Inflammatory macrophage (primary cell): ENCODE measurements at places on chromosomes 2 and 18.

- DNase-seq: no peak
These were observed 72.7 kb upstream of the UBE2E3 start for GRCh38 chr2:180907731-180908130.

GRCh38 chr2:16722677-16723076 is 57.0 kb upstream of the CYRIA start:
- DNase-seq: no peak

GRCh38 chr18:57149531-57149930 is 2.6 kb downstream of the BOD1L2 start:
- no peak for DNase-seq

DNA sequence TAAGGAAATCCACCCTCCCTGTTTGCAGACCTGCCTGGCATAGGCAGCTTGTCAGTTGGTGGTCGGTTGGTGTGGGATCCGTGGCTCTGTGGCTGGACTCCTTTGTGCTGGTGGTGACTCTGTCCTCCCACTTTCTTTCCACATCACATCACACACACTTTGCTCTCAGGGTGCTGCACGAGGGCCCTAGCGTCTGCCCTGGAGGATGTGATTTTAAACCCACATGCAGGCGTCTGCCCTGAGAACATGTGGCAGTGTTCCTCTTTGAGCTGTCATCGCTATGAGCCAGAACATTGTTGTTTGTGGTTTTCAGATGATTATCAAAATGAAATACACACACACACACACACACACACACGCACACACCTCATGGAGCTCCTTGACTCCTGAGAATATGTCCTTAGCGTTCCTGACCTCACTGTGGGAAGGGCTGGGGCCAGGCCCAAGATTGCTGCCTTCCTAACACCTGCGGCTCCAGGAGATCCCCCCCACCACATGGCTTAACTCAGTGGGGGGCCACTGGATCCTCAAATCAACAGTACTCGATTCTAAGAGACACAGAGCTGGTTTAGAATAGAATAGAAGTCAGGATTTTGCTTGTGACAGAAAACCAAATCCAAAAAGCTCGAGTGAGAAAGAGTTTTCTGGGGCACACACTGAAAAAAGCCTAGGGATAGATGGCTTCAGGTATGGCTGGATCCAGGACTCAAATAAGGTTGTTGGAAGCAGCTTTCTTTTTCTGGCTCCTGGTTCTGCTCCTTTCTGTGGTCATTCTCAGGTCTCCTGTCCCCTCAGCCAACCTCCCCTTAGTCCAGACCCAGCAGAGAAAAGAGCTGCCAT is 54.8 kb downstream of the RTP5 start:
- peak; percentile 12 for DNase-seq

DNA sequence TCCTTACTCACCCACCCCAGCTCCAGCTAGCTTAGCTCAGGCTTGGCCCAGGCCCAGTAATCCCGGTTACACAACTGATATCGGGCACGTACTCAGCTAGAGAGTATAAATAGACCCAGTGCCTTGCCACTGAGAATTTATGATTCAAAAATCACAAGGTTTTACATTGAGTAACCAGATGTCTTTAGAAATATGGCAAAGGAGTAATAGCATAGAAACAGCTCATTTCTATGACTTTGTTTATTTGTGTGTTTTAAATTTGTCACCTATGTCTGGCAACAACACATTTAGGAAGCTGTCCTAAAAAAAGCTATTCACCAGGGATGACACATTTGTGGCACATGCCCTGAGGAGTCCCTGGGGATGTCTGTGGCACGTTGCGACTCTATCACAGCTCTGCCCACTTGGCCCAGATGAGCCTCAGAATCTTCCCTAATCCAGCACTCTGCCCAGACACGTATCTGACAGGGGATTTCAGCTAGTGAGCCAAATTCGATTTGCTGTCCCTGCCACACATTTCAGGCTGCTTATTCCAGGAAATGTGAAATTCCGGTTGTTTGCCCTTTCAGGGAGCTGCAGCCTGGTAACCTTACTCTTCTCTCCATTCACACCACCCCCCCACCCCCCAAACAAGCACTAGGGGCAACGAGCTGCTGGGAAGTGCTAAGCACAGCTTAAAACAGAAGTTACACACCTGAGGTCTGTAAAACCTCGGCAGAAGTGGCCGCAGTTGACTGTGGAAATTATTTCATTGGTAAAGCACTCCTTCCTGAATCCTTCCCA is 85.4 kb upstream of the ZCCHC2 start:
- DNase-seq: peak; percentile 97

- DNase-seq: peak; percentile 39
These were observed 87.1 kb downstream of the ITGB1BP1 start for GRCh38 chr2:9336241-9336575.

DNA sequence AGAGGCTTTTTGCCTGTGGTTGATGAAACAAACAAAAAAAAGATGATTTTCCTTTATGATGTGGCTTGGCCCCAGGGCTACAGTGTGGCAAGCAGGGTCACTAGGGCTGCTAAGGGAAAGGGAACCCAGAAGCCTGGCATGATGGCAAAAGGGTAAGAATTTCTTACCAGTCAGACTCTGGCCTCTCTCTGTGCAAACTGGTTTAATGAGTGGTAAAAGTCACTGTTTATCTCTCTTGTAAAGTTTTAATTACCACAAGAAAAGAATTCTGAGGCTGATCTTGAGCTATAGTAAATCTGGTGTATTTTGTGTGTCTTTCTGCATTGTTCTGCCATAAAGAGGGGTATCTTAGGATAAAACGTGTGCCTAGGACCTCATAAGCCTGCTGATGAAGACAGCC is 275.4 kb downstream of the STK39 start:
- no peak for DNase-seq

DNA sequence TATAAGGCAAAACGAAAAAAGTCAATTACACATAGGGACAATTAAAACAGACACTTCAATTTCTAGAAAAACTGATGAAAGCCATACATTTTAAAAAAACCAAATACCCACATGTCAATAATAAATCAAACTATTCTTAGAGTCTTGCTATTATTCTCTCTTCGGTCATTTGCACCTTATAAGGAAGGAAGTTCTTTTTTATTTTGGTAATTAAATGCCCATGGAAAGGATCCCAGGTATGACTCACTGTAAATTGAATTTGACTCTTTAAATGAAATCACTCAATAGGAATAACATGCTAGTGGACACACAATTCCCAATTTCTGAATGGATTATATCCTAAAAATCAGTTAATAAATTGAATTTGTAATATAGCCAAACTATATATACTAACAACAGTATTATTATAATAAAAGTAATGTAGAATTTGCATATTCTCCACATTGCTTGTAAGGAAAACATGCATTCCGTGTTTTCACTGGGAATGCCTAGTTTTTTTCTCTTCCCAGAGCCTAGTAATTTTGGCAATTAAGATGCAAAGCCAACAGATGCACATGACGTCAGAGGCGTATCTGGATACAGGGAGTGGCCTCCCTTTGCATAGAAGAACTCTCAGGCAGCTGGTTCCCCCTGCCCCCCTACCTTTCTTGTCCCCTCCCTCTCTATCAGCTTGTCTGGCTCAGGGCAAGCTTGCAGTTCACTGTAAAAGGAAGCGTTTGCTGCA is 153.5 kb upstream of the PGAP1 start:
- DNase-seq: no peak

DNA sequence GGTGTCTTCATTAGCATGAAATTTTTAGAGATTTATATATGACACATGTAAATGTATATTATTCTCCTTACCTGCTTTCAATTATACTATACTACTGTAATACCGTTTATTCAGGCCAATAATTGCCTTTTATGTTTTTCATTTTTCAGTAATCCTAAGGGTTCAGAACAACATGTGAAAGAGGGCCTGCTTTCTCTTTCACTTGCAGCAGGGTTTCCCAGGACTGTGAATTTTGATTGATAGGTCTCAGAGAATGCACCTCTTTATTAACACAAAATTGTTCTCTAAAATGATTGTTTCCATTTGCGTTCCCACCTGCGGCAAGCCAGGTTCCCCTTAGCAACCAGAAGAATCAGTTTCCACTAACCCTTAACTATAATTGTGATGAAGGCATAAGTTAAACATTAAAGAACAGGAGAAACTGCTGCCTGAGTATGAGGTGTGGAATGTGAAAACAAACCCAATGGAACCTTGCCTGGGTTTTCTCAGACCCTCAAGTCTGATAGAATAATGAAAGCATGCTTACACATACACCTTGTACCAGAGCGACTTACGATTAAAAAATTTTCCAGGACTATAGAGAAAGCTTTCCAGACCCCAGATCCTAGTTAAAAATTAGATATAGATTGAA is 1591.2 kb upstream of the LRRTM1 start:
- no peak for DNase-seq

- DNase-seq: no peak
These were observed 78.2 kb upstream of the MGAT4A start for GRCh38 chr2:98809116-98809515.

DNA sequence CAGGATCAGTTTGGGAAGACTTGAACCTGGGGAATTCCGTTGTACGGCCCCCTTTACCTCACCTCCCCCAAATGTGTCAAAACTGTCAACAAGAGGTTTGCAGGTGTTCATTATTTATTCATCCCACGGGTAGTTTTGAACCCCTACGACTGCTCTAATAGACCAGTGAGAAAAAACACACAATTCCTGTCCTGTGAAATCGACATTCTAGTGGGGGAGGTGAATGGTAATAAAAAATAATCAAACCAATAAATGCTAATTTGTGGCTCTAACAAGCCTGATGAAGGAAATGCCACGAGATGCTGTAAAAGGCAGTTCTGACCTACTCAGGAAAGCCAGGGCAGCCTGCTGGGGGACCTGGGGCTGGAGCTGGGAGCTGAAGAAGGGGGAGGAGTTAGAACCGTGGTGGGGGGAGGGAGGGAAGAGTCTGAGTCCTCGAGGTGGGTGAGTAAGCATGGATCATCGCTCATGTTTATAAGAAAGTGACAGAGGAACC is 463 bp upstream of the DNAJB2 start:
- DNase-seq: no peak

GRCh38 chr2:215803150-215803549 is 210.2 kb downstream of the MREG start:
- DNase-seq: no peak

DNA sequence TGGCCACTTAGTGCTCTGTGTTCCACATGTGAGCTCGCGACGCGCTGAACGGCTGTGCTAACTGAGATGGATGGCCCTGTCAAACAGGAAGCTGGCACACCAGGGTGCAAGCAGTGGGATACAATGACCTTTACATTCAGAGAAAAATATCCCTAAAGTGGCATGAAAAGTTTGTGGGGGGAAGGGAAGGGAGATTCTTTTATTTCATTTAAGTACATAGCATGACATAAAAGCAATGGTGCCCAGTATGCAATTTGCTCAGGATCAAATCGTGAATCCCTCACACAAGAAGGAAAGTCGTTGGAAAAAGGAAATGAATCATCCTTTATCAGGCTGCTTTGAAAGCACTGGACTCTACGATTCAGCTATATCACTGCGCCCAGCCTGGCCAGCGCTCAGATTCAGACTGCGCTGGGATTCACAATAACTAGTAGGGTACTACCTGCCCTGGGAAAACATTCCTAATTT is 26.0 kb downstream of the SATB2 start:
- no peak for DNase-seq

DNA sequence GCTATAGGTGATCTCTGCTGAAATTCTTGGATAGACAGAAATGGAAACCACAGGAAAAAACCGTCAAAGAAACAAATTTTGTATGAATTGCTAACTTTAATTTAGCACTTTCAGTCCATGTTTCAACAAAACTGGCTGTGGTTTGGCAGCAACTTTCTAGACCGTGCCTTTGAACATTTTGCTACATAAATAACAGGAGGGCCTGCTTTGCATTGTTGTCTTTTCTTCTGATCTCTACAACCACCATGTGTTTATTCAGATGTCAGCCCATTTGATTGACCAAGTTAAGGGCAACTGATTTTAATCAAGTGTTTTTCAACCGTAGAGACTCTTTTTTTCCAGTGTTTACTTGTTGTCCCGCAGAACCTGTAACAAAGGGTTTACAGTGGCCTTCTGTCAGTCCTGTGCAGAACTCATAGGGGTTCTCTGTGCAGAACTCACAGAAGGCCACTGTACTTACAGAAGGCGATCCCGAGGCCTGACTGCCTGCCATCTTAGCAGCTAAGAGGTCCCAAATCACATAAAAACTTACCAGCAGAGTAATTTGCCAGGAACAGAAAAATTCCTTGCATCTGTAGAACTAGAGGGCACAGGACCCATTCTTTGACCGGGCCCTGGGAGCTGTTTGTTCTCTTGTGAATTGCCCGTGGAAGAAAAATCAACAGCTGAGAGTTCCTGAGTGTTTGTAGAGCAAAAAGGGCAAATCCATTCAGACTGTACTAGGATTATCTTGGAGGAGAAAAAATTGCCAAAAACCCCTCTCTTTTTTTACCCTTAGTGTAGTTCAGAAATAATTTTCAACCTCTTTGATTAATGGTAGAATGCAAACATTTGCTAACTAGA is 120.6 kb downstream of the PRKRA start:
- DNase-seq: no peak

DNA sequence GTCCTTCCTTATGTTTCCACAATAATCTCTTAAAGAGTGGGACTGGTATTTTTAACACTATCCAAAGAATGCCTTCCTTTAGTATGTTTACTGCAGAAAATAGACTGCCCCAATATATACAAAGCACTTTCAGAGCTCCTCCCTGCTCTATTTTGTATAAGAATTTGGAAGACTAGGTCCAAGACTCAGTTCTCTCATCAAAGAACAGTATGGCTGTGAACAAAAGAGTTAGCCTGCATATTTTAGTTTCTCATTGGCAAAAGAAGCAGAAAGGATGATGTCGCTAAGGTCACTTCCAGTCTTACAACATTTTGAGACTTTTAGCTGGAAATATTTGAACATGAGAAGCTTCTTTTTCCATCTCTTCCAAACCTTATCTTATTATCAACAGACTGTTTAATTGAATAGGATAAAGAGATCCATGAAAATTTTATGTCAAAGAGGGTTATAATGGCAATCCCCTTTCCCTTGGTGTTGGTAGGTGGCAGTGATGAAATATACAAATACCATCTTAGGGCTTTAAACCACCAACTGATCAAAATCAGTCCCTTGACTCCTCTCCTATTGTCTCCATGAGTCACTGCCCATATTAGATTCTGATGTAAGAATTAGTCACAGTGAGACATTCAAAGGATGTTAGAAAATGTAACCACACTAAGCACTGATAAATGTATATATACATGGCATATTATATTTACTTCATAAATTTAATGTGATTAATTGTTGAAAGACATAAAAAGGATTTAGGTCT is 266.9 kb upstream of the DSEL start:
- DNase-seq: no peak
